ENCODE measurements at places on chromosomes 5 and 9.

DNA sequence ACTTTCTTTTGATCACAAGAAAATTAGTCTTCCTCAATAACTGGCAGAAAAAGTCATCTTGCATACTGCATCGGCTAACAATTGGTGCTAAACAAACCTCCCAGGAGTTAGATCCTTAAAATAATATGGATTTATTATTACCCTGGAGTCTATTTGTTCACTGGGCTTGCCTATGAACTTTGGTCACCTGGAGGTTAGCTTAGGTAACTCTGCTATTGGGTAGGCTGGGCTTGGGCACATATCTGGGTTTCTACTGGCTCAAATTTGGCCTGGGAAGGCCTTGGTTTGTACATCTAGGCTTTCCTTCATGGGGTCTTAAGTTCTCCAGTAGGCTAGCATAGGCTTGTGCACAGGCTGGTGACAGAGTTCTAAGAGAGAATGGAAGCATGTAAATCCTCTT lies 279.9 kb downstream of the RASEF start:
- no peak for DNase-seq

DNA sequence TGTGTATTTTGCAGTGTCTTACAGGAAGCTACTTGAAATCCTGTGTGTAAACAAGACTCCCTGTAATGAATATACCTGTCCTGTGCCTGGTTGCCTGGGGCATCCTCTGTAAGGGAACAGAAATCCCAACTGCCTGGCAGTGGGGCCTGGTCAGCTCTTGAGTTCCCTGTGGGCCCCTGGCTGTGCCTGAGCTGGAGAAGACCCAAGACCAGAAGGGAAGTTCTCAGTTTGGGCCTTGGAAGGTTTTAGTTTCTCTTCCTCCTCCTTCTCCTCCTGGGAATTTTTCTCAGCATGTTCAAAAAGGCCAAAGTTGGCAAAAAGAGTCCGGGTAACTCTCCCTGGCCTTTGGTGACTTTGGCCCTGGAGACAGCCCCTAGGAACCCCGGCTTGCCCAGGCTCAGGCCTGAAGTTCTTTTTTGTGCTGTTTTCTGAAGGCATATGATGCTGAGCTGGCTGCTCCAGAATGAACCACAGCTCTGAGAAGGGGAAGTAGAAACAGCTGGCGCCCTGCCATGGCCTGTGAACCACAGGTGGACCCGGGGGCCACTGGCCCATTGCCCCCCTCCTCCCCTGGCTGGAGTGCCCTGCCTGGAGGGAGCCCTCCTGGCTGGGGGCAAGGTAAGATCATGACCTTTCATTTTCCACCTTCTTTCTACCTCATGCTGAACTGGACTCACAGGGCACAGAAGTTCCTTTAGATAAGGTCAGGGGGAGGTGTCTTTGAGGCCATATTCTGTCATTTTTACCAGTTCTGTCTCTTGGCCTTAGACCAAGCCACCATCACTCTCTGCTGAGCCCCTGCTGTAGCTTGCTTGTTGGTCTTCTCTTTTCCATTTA lies 5.8 kb downstream of the TMEM268 start:
- peak; percentile 65 for DNase-seq

DNA sequence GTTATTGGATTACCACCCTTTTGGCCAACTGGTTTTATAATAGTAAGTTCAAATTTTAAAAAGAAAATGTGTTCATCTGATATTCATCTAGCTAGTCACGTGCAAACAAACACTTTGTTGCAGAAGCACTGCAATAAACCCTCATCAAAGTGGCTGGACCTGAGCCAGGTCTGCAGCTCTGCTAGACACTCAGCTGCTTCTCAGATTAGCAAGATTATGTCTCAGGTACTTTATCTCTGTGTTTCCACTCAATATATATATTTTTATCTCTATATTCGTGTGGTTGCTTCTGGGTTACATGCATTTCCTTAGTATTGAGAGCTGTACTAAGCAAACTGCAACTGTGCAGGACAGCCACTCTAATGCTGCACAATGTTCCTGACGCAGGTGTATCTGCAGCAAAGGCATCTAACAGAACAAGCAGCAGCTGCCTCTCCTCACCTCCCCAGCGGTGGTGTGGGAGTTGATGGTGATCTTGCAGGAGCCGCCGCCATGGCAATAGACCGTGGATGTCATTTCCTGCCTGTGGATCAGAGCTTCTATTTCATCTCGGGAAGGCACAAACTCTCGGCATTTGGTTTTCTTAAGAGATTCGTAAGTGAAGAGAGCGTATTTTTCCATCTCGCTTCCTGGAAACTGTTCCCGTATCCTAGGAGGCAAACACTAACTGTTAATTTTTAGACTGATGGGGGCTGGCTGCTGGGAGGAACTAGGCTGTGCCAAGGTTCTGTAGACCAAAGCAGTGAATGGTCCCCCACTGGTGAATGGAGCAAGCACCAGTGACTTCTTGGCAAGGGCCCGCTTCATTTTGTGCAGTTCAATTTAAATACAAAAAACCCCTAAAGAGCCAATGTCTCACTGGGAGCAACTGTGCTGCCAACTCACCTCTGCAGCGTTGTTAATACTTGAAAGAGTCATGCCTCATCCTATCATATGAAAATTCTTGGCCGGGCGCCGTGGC lies 56.7 kb upstream of the RETREG1 start:
- no peak for DNase-seq

- no peak for DNase-seq
These were observed 134.2 kb downstream of the ARHGAP26 start for GRCh38 chr5:142904416-142904815.

DNA sequence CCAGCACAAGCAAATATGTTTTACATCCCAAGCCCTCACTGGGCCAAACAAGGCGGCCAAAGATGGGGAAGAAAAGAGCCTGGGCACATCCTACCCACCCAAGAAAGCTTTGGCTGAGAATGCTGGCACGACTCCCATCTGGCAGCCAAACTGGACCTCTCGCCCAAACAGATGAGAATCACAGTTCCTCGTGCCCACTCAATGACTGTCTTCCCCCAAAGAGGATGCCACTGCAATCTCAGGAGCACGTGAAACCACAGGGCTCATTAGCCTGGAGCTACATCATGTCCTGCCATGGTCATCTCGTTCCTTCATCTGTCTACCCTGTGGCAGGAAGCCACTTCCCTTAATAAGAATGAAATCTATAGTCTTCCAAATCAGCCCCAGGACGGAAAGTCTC lies 536.8 kb downstream of the BNC2 start:
- DNase-seq, result no peak

DNA sequence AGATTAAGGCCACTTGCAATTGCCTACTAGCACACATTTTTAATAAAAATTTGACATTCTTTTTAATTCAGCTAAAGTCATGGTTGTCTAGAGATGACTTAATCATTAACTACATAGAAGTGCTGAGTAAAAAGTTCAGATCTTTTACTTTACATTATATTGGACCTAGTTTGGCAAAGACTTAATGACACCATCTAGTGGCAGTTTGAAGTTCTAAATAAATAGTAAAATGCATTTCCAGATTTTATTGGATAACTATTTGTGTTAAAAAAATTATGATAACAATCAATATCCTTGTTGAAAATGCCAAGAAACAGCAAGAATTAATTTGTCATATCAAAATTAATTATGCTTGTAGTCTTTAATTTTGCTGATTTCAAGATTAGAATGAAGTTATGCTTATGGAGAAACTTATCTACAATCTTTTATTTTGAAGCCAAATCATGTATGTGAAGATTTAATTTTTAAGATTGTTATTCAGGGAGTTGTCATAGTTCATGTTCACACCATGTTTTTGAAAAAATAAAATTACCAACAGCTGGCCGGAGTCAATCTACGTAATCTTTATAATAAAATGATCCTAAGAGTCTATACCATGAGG lies 69.6 kb upstream of the PJA2 start:
- DNase-seq, result peak; percentile 26

- DNase-seq, result no peak
These were observed 95.6 kb upstream of the TUSC1 start for GRCh38 chr9:25773805-25774204.

- DNase-seq, result no peak
These were observed 25.4 kb upstream of the ALDOB start for GRCh38 chr9:101460965-101461364.

DNA sequence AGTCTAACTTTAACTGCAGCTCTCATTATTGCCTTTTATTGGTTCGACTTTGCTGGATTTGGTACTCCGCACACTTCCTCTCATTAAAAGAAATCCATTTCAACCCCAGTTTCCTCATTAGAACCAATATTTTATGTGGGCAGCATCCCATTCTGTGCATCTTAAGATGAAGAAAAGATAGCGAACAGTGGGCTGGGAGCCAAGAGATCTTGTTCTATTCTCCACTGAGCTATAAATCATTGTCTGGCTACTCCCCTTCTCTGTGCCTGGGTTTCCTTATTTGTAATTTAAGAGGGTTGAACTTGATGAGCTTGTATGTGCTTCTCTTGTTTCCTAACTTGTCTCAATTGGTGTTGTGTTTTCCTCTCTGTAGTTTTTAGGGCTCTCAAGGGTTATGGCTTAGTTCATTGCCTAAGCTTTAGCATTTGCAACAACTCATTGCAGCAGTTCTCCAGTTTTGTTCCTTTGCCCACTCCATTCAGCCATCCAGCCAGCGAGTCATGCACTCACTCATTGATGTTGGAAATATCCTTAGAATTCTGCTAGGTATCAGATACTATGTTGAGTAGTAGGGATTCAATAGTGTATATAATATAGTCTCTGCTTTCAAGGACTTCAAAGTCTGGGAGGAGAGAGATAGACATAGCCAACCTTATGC lies 273.3 kb upstream of the TNC start:
- DNase-seq, result no peak

GRCh38 chr9:99415606-99416005 lies 193.5 kb downstream of the SEC61B start:
- DNase-seq, result no peak

DNA sequence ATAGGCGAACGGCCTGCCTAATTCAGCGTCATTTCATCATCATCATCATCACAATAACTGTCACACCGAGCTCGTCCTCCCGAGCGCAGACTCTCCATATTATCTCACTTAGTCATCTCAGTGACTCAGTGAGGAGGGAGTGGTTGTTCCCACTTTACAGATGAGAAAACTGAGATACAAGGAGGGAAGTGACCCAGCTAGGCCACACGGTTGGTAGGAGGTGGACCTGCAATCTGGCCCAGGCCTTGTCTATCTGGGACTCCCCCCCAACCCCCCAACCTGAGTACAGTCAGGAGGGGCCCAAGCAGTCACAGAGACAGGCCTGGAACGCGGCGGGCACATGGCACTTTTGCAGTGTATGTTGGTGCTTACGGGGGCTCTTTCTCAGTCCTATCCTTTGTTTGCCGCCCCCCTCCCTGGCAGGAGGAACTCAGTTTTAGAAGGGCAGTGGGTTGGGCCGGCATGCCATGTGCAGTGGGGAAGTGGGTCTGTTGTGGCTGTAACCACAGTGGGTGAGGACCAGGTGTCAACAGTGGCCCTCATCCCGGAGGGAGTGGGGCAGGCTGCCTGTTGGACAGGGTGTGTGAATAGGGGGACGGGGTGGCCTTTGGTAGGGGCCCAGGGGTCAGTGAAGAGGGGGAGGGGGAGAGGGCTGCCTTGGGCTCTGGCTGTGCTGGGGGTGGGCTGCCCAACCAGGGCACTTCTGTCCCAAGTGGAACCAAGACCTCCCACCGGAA lies 1.7 kb upstream of the RXRA start:
- DNase-seq, result no peak

- DNase-seq, result no peak
These were observed 115.4 kb upstream of the GNA14 start for GRCh38 chr9:77763566-77763965.

DNA sequence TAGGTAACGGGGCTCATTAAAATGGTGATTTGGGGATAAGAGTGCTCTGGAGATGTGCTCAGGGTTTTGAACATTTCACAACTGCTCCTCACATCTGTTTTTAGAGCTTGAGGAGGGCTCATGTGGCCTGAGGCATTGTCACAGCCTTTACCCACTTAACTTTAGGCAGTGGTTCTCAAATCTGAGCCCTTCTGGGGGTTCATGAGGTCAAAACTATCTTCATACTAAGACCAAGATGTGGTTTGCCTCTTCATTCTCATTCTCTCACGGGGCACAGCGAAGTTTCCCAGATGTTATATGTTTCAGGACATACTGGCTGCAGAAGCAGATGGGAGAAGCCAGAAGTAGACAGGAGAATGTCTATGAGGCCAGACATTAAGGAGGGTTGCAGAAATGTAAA lies 38.4 kb downstream of the STXBP1 start:
- DNase-seq, result no peak

DNA sequence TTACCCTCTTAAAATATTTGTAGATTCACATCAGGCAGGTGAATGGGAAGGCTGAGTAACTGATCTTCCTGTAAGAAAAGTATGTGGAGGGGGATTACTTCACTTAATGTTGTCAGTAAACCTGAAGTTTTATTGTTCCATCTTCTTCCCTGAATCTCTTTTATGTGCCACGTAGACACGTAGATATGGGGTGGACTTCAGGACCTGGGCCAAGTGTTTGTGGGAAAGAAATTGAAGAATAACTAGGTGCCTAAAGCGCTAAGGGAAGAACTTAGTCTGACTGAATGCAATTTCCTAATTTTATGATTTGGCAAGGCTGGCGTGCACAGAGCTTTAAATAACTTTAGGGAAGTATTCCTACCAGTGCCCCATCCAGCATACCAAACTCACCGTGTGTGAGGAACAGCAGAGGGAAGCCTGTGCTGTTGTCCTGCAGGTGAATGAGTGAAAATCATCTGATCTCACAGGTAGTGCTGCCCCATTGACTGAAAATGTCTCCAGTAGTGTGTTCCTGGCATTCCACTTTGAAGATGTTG lies 323.4 kb downstream of the KDM4C start:
- no peak for DNase-seq

DNA sequence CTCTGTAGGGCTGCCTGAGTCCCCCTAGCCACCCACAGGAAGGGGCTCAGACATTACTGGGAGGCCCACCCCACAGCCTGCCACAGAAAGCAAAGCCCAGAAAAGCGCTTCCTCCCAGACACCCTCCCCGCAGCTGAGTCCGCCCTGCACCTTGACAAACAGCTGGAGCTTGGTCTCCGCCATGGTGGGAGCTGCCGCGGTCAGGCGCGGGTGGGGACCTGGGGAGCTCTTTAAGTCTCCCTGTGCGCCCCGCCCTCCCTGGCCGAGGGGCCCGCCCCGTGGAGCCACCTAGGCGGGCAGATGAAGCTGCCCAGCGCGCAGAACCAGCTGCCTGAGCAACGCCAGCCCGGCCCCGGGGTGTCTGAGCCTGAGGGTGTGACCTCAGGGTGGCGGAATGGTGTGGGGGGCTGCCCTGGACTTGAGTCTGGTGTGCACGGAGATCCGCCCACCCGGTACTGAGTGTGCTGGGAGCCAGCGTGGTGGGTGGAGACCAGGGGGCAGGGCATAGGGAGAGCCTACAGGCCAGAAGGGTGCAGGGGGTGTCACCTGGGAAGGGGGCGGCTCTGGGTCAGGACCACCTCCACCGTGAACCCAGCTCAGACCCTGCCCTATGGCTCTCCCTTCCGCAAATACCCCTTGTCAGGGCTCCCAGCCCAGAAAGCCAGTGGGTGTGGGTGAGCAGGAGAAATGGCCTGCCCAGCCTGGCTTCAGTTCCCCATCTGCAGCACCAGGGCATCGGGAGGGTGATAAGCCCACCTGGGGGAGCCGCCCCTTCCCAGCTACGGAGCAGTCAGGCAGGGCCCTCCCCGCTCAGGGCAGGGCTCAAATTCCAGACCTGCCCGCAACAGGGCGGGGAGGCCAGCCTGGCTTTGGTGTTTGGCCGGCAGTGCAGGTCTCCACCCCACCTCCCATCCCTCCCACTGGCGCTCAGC lies at the start of gene CLIC3:
Gene CLIC3, minus strand, starts transcription at position 208 of the 932 bp plus-strand sequence. Its CDS starts 25 bp downstream, at position 183.
- no peak for DNase-seq

Data from GM20000 (cell line).